ENCODE measurements at places on chromosomes 11 and 22. TPM values are rescaled to one million over a fixed set of nuclear protein-coding genes. Genes with fewer than 3 reads are reported as not detected.

GRCh38 chr11:128397362-128397761 lies 190.0 kb downstream of the ETS1 start:
- no peak for DNase-seq

Gene CRACR2B
- polyA plus RNA-seq = 11.5 TPM

DNA sequence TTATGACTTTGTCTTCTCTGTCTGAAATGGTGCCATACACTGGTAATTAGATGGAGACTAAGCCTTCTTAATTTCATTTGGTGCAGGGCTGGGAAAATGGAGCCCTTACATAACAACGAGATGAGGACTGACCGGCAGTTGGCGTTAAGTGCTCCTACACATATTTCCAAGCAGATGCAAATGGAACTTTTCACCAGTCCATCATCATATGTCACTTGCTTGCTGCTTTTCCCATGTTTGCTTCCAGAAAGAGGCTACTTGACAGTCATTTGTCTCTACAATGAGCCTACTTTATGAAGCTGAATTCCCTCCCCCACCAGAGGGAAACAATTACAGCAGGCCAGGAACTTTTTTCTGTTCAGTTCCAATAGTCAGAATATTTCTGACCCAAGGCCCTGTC lies 32.6 kb downstream of the SVIP start:
- DNase-seq = no peak

Gene RAD9A
- 9.9 TPM for polyA plus RNA-seq

All from heart right ventricle (tissue), 16 donors.